ENCODE measurements at places on chromosomes 4 and X.

DNA sequence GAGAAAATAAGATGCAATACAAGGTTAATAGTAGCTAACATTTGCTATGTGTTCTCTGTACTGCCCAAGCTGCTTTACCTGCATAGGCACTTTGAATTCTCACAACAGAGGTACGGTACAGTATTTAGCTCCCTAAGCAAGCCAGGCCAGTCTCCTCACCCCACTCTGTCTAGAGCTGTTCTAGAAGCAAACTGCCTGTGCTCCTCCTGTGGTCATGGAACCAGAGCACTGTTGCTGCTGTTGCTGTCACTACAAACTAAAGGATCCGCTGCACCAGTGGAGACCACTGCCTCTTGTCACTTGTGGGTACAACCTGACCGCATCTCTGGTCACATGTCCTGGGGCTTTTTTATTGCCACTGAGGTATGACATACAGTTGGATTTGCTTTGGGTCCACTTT is 19.6 kb downstream of the ZNF330 start:
- no peak for DNase-seq

DNA sequence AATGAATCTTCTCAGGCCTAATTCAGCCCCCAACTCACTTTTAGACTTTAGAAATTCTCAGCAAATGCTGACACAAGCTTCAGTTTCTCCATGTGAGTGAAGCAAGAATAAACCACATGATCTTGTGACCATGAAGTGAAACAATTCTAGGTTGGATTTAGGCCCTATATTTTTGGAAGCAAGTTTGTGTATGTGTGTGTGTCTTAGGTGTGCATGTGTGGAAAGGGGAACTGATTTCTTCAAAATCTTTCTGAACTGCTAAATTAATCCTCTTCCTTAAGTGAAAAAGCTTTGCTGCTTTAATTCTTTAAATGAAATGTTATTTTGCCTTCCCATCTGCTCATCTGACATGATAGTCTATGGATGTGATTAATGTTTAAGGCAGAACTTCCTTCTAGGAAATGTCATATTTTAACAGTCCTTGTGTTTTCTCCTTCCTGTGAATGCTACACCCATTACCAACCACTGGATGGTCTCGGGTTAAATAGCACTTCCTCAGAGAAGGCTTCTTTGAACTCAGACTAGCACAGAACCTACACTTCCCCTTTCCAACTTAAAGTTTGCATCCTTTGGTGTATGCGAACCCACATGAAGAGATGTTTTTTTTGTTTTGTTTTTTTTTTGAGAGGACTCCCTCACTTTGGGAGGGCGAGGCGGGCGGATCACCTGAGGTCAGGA is 1.2 kb upstream of the TMEM144 start:
- DNase-seq, result no peak

- DNase-seq, result no peak
These were observed 261.8 kb upstream of the EDNRA start for GRCh38 chr4:147219145-147219544.

GRCh38 chr4:43765514-43765913 is 683.1 kb downstream of the KCTD8 start:
- DNase-seq, result no peak

DNA sequence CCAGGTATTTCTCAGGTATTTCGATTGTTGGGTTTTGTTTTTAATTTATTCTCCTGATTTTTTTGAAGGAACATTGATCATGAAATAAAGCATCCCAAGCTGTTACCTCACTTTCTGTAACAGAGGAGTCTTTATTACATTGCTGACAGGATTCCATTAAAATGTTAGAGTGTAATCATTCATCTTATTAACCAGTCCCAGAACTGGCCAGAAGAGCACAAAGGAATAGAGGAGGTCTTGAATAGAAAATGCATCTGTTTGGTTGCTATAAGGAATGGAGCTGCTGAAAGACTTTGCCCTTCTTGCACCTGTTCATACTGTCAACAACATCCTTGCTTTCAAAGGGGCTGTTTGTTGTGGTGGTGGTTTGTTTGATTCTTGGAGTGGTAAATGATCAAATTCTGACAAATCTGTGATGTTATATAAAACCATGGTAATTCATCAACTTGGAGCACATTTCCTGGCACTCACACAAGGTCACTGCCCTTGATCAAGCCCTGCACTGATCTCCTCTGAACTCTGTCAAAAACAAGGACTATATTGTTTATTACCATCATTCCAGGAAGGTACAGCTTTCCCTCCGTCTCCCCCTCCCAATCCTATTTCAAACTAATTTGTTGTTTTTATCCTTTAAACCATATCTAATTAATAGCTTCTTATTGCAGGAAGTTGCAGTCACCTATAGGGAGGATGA is 215.8 kb downstream of the PCDH19 start:
- DNase-seq, result no peak

GRCh38 chr4:27595571-27596360 is 735.1 kb downstream of the STIM2 start:
- no peak for DNase-seq

GRCh38 chr4:40349561-40350198 is 14.5 kb downstream of the CHRNA9 start:
- DNase-seq, result no peak

- DNase-seq, result no peak
These were observed 30.6 kb downstream of the PCDH19 start for GRCh38 chrX:100379388-100379986.

DNA sequence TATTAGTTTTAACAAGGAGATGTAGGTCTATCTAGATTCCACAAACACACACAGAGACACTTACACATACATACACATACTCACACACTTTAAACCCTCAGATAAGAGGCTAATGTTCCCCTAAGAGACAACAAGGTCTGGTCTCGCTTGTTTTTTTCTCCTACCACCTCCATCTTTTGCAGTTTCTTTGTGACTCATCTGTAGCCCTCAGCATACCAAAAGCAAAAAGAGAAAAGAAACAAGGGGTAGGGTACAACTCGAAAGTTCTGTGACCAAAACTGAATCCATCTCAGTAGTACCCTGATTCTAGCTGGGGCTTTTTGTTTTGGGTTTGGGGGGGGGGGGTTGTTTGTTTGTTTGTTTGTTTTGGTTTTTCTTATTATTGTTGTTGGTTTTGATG is 12.2 kb upstream of the EXOSC9 start:
- no peak for DNase-seq

DNA sequence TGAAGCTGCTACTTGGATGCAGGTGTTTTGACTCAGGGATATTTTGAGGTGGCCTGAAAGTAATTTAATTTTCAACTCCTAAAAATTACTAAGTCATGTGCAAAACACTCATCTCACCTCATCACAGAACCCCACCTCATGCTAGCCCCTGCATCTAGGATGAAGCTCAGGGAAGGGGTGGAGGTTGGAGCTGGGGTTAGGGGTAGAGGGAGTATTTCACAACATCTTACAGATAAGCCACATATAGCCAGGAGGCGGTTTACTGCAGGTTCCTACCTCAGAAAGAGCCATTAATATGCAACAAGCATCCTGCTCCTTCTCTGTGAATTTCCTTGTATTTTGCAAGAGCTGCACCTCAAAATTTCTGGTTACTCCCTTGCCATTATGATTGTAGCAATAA is 70.5 kb upstream of the TSPAN5 start:
- DNase-seq, result no peak

DNA sequence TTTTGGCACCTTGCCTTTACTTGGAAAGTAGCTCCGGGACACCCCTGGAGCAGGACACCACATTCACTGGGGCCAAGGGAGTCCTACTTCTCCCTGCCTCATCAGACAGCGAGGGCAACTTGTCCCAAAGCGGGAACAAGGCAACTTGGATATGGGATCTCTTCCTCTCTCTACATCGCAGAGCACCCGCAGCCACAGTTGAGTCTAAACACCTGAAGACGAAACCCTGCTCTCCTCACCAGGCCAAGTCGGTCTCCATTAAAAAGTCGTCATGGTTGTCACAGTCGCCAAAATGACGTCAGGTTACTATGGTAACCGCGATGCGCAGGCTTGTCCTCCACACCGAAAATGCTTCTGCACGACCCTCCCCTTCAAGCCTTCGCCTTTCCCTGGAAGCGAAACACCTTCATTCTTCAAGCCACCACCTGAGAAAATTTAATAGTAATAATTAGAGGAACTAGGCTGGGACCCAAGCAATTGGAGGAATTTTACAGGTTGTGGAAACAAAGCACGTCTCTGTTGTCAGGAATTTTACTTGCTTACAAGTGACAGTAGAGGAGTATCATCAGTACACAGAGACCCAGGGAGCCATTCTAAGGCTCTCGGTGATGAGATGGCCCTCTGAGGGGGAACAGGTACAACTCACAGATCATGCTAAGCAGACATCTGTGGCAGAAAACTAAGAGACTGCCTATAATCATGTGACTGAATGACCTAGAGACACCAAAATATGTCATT is 30.5 kb upstream of the TCEAL4 start:
- DNase-seq, result no peak

DNA sequence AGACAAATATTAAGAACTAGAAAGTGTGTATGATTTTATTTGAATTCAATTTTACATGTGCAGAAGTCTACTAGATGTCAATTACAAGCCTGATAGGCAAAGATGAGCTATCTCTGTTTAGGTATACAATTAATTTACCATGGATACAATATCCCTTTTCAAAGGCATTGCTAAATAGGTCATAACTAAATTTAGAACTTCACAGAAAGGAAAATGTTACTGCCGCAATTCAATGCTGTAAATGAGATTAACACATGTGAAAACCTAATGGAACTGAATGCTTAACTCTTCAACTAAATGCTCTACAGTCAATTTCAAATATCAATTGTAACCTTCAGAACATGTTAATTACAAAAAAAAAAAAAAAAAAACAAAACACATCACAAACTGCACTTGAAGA is 14.6 kb downstream of the RAP2C start:
- no peak for DNase-seq

DNA sequence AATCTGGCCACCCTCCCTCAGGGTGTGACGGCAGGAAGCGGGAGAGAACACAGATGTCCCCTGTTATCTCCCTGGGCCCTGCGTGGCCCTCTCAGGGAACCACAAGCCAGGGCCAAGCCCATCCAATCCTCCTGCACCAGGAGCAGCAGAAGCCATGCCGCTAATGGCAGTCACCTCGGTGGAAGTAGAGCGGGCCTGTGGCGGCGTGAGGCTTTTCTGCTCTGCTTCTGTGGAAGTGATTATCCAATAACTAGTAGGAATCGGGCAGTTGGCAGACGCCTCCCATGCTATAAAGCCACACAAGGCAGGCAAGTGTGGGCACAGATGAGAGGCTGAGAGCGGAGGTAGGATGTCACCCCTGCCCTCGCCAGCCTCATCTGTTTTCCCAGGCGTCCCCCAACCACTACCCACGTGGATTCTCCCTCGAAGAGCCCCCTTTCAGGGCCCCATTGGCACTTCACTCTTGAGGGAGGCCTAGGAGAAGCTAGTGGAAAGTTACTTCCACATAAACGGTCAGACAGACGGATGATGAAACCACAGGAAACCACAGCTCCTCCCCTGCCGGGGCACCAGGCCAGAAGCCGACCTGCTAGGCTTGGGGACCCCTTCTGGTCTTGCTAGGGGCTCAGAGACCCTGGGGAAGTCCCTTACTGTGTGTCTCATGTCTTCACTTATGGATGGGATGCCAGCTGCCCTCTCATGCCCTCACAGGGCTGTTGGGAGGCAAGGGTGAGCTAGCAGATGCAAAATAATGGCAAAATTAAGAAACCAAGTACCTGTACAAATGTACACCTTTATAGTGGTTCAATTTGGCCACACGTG is 18.8 kb upstream of the TMSB4X start:
- no peak for DNase-seq

Measured in cortex of kidney (tissue), 1 donor.